ENCODE measurements at places on chromosomes 6 and 20.

DNA sequence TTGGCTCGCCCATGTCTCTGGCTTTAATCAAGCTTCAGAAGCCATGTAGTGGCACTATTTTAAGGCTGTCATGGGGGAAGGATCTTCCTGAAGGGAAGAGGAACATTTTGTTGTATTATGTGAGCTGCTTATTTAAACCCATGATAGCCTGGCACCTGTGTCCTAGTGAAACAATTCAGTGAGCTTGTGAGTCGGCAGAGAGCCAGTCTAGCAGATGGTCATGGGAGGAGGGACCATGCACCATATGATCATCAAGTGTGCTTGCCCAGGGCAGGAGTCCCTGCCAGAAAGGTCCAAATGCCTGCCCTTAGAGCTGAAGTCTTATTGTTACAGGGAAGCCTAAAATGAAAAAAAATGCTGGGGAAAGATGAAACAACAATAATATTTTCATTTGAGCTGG, 132.9 kb downstream of the PRDM13 start:
- no peak for DNase-seq

DNA sequence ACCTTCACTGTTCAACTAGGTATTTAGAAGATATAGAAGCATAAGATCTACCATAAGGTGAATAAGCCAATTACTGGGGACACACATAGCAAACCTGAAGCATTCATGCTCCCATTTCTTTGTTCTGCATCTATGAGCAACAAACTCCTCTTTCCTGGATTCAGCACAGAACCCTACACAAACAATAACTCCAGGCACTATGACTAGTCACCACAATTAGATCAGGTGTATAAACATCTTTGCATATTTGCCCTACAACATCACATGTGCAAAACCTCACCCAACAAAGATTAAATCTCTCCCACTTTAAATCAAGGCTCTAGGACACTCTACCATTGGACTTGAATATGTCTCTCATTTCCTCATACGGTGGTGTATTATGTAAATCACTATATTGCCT, 652.3 kb downstream of the EPHA7 start:
- no peak for DNase-seq

DNA sequence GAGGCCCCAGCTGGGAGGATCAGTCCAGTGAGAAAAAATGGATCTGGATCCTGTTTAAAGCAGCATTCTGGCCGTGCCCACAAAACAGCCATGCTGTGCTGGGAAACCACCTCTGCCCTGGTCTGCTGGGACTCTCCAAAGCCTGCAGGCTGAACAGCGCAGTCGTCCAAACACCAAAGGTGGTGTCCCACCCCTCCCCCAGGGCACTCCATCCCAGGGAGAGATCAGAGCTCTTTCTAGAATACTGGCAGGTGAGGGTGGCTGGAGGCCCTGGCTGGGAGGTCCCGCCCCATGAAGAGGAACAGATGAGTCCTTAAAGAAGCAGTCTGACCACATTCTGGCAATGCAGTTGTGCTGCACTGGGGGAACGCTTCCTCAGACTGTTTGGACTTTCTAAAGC, 84.6 kb downstream of the MRAP2 start:
- DNase-seq, result no peak

GRCh38 chr6:11197850-11198249, 34.6 kb downstream of the NEDD9 start:
- DNase-seq, result no peak

DNA sequence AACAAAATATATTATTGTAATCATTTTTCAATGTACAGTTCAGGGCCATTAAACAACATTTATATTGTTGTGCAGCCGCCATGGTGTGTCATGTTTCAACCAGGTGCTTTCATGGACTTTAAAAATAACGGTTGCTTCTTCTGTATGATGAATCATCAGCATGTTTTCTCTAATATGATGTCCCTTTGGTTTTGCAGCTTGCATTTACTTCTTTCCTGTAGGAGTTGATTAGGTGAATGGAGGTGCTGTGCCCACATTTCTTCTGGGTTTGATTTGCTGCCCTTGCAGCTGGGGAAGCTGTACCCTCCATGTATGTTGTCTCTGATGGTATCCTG, 54.9 kb upstream of the TULP4 start:
- no peak for DNase-seq

DNA sequence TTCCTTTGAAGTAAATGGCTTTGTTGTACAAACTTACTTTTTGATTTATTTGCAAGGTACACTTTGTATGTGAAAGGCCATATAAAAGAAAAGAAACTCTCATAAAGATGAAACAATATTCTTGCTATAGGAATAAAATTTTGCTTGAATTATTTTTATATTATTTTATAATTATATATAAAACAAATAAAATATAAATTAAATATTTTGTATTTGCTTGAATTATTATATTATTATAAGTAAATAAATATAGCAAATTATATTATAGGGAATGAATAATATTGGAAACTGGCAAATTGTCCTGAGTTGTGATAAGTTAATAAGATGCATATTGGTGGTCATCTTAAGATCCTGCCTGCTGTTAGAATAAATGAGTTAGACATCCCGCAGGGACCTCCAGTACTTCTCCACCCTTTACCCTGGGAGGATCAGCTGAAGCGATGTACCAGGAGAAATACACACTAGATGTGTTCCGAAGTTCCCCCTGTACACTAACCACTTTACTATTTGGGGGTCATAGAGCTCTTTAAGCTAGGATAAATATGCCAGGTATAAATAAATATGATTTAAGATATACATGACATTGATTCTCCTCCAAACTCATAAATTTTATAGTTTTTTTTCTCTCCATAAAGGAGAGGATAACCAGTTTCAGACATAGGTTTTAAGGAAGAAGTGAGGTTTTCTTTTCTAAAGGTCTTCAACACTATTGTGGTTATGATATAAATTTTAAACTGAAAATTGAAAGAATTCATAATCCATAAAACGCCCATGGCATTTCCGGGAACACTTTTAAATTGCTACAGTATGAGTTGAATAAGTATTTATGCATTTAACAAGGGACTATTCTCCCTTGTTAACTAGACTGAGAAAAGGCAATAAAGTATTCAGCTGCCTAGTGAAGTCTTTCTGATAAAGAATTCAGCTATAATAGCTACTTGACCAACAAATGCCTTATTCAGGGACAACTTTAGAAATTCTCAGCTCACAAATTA, 486.3 kb upstream of the MARCKS start:
- DNase-seq, result no peak

- no peak for DNase-seq
These were observed 263.0 kb downstream of the CDC5L start for GRCh38 chr6:44650495-44650894.

All from NCI-H2081 (cell line).